Activated CD8-positive, alpha-beta memory T cell treated with anti-CD3 and anti-CD28 coated beads for 48 hours (primary cell): ENCODE measurements at places on chromosomes 11 and 22.

DNA sequence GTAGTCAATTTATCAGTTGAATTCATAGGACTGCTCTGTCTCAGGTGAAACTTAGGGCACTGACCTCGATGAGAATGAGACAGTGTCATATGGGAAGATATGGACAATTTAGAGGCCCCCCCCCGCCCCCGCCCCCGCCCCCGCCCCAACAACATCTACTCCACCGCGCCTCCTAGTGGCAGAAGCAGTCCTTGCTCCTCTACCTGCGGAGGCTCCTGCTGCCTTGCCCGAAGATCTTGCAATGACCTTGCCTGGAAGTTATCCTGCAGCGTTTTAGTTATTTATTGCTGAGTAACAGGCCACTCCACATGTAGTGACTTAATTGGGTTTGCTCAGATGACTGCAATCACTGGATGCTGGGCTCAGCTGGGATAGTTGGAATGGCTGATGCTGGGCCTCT, 15.2 kb downstream of the SERPINH1 start:
- peak; percentile 29 for DNase-seq

DNA sequence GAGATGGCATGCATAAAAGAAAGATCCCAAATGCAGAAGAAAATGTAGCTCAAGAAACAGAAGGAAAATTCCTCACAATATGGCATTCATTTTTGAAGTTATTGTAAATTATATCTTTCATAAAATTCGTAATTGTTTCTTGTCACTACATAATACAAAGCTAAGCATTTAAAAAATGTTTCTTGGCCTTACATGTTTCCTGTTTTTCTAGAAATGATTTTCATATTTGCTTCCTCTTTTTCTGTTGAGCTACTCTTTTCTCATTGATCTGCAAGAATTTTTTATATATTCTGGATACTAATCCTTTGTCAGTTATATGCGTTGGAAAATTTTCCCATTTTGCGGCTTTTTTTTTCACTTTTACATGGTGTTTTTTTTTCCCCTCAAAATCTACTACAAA, 48.0 kb downstream of the ENTHD1 start:
- DNase-seq = no peak

GRCh38 chr11:58829786-58830185, 14.7 kb downstream of the GLYATL2 start:
- DNase-seq = no peak

- no peak for DNase-seq
These were observed 20.7 kb upstream of the SPON1 start for GRCh38 chr11:13941775-13942174.

DNA sequence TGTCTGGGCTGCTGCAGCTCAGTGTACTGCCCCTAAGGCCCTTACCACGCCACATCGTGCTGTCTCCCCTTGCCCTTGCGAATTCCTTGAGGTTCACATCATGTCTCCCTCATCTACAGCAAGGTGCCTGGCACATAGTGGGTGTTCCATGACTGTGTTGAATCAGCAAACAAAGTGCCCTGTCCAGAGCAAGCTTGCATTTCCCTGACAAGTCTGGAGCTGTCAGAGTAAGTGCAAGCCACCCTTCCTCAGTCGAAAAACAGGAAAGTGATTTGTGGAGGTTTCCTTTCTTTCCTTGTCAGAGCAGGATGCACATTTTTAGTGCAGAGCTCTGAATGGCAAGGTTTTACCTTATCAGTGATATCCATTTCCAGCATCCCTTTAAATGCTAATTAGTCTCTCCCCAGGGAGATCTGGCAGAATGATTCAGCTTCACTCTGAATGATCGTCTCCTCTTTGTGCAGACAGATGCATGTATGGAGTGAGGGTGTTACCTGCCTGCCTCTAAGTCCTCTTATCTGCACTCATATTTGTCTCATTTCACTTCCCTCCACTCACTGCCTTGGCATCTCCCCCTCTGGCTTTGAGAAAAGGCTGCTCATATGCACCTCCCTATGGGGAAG, 331.2 kb downstream of the TMEM135 start:
- no peak for DNase-seq

GRCh38 chr11:80958987-80959386, 1518.2 kb upstream of the TENM4 start:
- no peak for DNase-seq

DNA sequence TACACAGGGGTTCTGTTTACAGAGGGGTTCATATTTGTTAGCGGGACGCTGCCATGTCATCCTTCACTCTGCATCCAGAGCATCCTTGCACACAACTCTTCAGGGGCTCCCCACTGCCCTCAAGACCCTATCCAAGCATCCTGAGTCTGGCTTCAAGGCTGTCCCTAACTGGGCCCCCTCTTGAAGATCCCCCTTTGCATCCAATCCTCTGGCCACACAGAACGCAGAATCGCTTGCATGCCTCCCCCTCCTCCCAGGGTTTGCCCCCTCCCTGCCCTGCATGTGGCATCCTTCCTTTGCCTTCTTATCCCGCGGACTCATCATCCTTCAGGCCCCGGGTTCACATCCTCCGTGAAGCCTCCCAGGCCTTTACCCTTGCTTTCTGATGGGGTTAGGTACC, 18.6 kb downstream of the C1QTNF6 start:
- no peak for DNase-seq

GRCh38 chr11:8213376-8213775, 44.6 kb upstream of the RIC3 start:
- DNase-seq = no peak

DNA sequence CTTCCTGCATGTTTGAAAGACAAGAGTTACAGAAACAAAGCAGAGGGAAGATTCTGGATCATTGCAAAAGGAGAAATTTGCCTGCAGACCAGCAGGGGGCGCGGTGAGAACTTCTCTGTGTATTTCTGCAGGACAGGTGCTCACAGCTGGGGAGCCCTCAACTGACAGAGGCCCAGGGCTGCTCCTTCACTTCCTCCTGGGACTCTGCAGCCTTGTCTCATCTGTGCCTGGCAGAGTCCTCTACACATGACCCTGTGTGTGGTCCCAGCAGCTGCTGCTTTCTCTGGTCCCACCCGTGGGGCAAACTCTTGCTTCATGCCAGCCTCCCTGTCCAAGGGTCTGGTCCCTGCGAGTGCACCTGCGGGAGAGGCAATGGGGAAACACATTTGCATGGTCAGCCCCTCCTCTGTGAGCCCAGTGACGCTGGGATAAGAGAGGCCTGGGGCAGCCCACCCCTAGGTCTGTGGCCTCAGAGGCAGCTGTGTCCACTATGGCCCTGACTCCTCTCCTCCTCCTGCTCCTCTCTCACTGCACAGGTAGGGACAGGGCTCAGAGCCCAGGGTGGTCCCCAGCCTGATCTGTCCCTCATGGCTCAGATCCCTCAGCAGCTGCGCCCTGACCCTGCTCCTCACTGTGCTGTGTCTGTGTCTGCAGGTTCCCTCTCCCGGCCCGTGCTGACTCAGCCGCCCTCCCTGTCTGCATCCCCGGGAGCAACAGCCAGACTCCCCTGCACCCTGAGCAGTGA, 43.2 kb upstream of the VPREB1 start:
- no peak for DNase-seq

- no peak for DNase-seq
These were observed 21.6 kb downstream of the PPARA start for GRCh38 chr22:46171940-46172339.

GRCh38 chr22:49724893-49725489, 102.7 kb downstream of the BRD1 start:
- peak; percentile 45 for DNase-seq

DNA sequence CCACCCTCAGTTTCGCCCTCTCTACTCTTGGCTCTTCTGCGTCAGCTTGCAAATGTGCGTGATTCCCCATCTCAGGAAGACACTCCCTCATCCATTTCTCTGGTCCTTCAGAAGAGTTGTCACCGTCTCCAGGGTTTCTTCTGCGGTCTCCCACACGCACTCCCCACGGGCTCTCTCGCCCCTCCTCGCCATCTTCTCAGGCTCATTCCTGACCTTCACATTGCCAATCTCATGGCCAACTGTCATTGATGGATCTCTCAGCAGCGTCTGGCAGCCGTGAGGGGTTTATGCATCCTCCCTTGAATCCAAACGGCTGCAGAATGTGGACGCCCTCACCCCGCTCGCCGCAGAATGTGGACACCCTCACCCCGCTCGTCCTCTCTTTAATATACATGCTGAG, 10.5 kb downstream of the SYNGR1 start:
- DNase-seq = no peak

DNA sequence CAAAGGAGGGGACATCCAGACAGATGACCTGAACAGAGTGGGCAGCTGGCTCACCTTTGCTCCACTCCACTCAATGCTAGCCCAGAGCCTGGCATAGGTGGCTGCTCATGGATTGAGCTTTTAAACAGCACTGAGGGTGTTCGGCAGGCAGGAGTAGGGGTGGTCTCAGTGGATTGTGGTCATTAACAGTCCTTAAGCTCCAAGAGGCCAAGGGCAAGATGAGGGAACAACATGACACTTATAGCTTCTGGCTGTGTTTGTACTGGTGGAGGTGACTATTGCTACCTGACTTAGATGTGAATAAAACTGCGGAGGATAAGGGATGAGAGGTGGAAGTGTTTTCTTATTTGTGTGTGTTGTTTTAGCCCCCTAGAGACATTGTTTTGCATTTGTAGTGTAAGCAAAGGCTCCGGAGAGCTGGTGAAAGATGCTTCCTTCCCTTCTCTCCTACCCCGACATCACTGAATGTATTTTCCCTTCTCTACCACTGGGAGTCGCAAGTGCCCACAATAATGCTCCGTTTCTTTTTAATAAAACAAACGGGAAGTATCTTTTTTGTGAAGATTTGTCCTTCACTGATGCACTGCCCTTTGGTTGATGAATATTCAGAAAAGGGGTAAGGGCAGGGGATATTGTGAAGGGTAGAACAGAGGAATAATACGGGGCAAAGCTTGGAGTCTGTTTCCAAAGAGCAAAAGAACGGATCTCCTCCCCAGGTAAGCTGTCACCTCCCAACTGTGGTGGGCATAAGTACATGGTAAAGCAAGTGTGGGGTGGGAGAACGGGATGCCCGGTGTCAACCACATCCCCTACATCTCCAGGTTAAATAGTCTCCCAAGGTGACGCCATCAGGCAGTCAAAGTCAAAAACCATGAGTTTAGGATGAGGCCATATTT, 27.5 kb upstream of the MTNR1B start:
- no peak for DNase-seq

GRCh38 chr11:81892770-81893635, 840.7 kb downstream of the FAM181B start:
- no peak for DNase-seq

GRCh38 chr11:131385763-131386390, 15.5 kb downstream of the NTM start:
- DNase-seq = no peak

DNA sequence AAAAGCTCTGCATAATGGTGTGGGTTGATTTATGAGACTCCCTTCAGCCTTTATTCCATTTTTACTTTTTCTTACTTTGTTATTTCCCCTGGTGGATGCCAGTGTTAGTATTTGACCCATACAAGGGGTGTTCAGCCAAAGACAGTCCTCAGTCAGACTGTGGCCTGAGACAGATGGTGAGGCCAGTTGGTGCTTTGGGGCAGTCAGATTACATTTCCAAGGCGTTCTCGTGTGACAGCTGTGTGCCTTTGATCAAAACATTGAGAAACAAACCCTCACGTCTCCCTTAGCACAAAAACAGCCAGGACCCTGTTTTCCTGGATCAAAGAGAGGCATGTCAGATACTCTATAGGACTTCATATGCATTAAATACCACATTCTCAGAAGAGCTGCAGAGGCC, 31.3 kb upstream of the SLN start:
- DNase-seq = no peak

DNA sequence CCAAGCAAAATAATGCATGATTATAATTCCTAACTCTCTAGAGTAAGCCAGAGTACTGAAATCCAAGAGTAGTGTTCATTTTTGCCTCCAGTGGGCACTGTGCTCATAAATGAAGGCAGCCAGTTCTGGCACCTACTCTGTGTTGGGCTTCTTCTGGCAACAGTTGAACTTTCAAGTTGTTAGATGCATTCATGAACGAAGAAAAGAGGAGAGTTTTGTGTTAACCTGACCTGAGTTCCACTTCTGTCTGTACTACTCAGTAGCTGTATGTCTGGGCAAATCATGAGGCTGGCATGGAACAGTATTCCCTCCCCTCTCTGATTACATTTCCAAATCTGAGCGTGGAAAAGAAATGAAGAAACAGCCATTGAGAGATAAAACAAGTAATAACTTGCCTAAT, 20.3 kb upstream of the TENM4 start:
- no peak for DNase-seq

- no peak for DNase-seq
These were observed 7.8 kb downstream of the SEPTIN3 start for GRCh38 chr22:41976961-41977566.

DNA sequence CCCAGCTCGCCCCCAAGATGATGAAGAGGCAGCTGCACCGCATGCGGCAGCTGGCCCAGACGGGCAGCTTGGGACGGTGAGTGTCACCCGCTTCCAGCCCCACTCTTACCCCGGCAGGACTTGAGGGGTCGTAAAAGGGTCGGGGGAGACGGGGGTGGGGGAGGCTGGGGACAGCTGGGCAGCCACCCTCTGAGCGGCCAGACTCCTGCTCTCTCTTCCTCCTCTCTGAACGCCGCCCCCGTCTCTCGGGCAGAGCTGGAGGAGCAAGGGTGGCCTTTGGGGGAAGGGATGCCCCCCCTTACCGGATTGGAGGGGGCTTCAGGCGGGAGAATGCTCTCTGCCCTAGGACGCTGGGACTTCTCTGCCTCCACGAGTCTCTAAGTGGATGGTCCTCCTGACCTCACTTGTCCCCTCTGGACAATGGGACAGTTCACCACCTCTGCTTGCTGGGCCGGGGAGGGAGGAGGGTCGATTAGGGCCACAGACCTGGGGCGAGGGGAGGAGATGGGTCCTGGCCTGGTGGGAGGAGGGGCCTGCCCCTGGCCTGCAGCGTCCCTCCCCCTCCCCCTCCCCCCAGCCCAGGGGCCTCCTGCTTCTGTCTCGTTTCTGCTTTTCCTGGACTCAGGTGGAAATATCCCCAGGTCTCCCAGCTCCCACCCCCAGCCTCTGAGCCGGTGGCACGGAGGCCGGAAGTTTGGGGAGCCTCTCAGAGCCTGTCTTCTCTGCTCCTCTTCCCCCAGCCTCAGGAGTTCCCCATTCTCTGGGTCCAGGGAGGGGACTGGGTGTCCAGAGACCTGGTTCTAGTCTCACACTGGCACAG, 512 bp downstream of the SH3BP1 start:
- DNase-seq = no peak

DNA sequence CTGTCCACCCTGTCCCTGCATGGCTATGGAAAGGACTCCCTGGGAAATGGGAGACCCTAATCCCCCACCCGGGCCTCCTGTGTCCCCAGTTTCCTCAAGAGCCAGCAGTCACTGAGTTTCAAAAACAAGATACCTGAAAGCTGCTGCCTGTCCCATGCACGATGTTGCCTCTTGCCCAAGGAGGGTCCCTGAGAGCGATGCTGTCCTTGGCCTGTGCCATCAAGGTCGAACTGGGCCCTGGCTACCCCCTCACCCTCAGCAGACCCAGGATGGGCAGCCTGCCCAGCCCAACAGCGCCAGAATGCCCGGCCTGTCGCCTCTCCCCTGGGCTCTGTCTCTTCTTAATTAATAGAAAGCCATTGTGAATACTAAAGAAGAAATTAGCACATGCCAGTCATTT, 104.5 kb upstream of the LMO1 start:
- DNase-seq = no peak

DNA sequence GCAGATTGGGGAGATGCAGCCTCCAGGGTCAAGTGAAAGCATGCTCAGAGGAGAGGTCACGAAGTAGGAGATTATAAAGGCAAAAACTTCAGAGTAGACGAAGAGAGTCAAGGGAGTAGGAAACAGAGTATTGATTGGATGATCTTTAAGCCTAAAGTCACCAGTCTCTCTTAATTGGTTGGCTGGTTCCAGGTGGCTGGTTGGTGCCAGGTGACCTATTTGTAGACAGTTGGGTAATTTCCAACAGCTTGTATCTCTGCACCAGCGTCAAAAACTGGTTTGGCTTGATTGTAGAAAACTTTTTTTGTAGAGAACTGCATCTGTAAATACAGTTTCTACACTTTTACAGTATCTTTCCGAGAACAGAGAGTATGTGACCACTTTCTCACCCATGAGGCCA, 75.7 kb upstream of the CCDC90B start:
- DNase-seq = no peak
